ENCODE measurements at places on chromosomes 6 and 20. TPM values are rescaled to one million over a fixed set of nuclear protein-coding genes. Genes with fewer than 3 reads are reported as not detected.

C6orf15 gene
- total RNA-seq, result not detected

STX11 gene
- total RNA-seq, result 1.1 TPM

DNA sequence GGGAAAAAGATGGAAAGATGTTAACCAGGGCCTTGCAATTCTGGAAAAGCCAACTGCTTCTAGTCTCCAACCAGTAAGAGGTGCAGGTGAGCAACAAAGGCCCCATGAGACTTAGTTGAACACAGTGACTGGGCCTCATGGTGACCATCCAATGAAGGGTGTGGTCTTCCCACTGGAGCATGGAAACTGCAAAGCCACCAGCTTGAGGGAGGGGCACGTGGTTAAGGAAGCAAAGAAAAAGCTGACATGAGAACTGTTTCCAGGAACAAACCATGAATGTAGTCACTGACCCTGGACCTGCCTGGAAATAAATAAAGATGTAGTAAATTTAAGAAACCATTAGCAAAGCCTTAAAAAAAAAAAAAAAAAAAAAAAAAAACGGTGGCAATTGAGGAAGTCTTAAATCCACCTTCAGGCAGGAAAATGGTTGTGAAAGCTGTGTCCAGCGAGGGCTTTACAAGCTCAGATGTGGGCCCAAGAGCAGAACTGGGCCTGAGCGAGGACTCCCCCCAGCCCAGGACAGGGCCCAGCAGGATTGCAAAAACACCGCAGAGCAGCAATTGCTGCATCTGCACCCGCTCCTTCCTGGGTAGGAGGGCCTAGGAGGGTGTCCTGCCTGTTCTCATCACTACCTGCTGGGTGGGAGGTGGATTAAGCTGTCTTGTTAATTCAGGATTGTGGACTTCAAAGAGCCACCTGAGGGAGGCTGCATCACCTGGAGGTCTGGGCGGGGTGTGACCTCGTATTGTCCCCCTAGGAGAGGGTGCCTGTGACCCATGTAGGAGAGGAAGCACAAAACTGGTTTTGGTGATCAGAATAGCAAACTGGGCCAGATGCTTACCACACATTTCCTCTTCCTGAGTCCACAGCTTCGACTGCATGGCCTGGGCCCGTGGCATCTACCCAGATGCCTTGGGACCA is 10.3 kb downstream of the GFRA4 start:
- no peak overlapping the region for H3K4me3 ChIP-seq
- H3K27ac ChIP-seq, result no peak overlapping the region
- H3K36me3 ChIP-seq, result no peaks in the 10 kb centered on the region
- no peaks in the 10 kb centered on the region for H3K4me1 ChIP-seq
- DNase-seq, result no peak

- H3K27me3 ChIP-seq, result no peaks in the 10 kb centered on the region
- H3K4me3 ChIP-seq, result no peak overlapping the region
- H3K27ac ChIP-seq, result no peak overlapping the region
- H3K36me3 ChIP-seq, result no peaks in the 10 kb centered on the region
- no peaks in the 10 kb centered on the region for H3K4me1 ChIP-seq
These were observed 36.6 kb upstream of the GFOD1 start for GRCh38 chr6:13523826-13524622.

PTPRT gene
- not detected for total RNA-seq

DNA sequence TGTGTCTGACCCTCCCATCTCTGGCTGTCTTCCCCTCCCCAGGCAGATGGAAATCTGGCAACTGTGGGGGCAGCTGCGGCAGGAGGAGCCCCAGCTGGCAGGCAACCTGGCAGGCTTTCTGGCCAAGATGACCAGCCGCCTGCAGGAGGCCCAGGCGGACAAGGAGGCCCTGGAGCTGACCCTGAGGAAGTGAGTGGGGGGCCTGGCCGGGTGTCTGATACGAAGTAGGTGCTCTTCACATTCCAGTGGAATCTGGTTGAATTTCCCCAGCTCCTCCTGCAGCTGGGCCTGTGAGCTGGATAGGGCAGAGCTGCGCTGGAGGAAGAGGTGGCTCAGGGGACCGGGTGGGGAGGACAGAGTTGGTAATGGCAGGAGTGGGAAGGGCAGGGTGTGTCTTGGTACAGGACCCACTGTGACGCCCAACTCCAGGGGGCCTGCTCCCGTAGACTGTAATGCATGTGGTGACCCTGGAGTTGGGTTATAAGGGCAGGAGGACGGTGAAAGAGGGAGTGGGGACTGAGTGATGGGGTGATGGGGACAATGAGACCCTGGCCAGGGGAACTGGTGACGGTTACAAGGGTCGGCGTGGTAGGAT is 19.7 kb downstream of the RAB44 start:
- H3K36me3 ChIP-seq, result no peaks in the 10 kb centered on the region
- no peak overlapping the region for H3K4me3 ChIP-seq
- DNase-seq, result no peak
- no peaks in the 10 kb centered on the region for H3K4me1 ChIP-seq
- H3K27ac ChIP-seq, result no peak overlapping the region
- no peaks in the 10 kb centered on the region for H3K27me3 ChIP-seq

Measured in GM23248 (cell line).